Activated CD4-positive, CD25-positive, alpha-beta regulatory T cell treated with anti-CD3 and anti-CD28 coated beads, Interleukin-2, amount 50 U/mL, for 72 hours (primary cell): ENCODE measurements at places on chromosomes 6 and 20.

- no peak for DNase-seq
Measured at GRCh38 chr6:154169193-154169847, 130.3 kb downstream of the OPRM1 start.

- DNase-seq, result no peak
Measured at GRCh38 chr6:134295953-134296553, 21.9 kb downstream of the SGK1 start.

DNA sequence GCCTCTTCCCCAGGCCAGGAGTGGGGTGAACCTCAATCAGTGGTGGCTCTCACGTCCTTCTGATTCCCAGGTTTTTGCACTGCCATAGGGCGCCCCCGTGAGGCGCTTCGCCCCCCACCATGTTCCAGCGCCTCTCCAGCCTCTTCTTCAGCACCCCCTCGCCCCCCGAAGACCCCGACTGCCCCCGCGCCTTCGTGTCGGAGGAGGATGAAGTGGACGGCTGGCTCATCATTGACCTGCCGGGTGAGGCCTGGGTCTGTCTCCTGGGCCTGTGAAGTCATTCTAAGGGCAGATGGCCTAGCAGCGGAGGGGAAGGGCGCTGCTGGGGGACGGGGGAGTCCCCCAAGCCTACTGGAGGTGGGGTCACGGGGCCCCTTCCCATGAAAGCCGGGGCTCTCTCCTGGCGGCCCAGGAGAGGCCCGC, 4.5 kb downstream of the TP53INP2 start:
- peak; percentile 65 for DNase-seq

- no peak for DNase-seq
Measured at GRCh38 chr20:39010496-39010895, 48.4 kb downstream of the DHX35 start.

GRCh38 chr20:33874129-33874528, 63.0 kb downstream of the CHMP4B start:
- DNase-seq, result no peak

- no peak for DNase-seq
Measured at GRCh38 chr6:160457823-160458222, 109.6 kb downstream of the SLC22A3 start.

DNA sequence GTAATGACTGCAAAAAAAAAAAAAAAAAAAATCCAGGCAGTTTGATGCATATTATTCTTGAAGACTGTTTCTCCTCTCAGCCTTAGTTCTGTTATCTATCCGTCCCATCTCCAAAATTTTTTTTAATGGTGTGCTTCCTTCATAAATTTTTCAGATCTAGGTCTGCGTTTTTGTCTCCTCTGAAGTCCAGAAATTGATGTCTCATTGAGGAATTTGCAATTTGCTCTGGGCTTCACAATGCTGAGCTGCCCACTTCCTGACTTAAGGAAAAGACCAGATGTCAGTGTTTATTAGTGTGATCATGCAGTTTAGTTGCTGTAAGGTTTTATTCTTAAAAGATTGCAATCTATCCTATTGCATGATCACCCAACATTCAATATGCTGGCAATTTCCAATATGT, 297.6 kb downstream of the ZNF217 start:
- DNase-seq, result no peak

DNA sequence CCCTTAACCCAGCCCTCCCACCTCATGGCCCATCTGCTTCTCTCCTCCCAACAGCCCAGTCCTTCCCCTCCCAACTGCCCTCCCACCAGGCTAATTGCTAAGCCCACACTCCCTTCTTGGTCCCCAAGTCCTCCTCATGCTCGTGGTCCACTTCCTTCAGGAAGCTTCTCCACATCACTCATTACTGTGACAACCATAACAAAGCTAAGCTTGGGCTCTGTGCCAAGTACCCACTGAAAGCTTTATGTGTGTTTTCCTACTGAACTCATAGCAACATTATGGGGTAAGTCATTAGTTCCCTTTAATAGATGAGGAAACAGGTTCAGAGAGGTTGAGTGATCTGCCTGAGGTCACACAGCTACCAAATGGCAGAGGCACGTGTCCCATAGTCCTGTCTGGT, 16.2 kb downstream of the FRS3 start:
- no peak for DNase-seq

DNA sequence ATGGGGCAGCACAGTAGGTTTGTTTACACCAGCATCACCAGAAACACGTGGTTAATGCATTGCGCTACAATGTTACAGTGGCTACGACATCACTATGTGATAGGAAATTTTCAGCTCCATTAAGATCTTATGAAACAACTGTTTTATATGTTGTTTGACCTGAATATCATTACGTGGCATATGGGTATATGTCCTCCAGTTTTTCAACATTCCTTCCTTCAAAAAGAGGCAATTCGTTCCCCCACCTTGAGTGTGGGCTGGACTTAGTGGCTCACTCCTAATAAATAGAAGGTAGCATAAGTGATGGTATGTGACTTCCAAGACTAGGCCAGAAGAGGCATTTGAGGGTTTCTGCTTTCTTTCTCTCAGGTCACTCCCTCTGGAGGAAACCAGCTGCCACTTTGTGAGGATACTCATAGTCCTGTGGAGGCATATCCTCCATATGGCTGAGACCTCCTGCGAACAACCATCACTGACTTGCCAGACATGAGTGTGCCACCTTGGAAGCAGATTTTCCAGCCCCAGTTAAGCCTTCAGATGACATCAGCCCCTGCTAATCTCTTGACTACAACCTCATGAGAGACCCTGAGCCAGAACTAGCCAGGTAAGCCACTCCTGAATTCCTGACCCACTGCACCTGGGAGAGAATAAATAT, 2.3 kb upstream of the TRAM2 start:
- no peak for DNase-seq

DNA sequence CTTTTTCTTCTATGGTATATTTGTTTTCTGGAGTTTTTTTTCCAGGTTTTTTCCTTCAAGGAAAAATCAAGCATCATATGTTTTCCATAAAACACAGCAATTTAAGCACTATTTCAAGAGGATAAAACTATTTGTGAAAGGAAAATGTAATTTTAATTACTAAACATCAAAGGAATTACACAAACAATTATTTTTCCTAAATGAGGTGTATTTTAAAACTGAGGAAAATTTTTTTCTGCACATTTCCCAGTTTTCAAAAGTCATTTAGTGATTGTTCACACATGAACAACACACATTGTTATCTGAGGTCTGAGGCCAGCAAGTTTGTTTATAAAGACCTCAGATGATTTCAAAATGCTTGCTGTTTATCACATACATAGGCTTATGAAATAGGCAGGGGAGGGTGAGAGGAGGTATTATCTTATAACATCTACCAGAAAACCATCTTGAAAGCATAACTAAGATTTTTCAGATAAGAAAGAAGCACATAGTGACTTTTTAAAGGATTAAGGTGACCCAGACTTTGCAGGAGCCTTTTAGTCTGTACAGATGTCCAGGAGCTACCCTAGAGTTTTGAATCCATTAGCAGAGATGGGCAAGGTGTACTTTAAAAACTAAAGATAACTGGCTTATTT, 381.6 kb downstream of the GJA1 start:
- no peak for DNase-seq

GRCh38 chr6:130426066-130426721, 60.4 kb downstream of the TMEM200A start:
- DNase-seq, result no peak

DNA sequence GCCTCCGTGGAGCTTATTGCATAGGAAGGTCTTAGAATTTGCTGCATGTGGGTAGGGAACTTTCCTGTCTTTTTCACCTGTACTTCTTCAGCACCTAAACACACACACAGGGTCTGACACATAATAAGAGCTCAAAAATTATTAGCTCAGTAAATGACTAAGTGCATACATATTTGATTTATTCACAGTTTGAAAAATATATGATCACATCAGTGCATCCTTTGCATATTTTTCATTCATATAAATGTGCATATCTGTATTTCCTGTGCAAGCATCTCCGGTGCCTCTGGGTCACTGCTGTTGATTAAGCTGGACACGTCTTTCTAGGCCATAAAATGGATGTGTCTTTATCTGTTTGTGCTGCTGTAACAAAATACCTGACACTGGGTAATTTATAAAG, 234.7 kb downstream of the UST start:
- DNase-seq, result no peak

- DNase-seq, result no peak
Measured at GRCh38 chr6:144149558-144149893, 791 bp upstream of the STX11 start.

- no peak for DNase-seq
Measured at GRCh38 chr6:22907085-22907484, 337.7 kb downstream of the HDGFL1 start.

DNA sequence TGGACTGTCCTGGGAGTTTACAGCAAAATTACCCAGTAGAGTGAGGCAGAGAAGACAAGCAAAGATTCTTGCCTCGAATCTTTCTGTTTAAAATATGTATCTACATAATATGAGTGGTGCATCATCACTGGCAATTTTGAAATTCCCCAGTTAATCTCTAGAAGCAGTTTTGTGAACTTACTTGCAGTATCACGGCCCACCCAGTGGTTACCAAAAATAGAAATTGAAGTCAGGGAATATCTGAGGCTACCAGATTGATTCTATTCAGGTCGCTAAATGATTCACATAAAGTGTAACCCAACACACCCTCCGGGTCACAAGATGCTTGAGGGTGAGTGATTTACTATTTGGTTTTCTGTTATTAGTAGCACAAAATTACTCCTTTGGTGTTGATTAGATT, 111.9 kb downstream of the PPP1R14C start:
- no peak for DNase-seq

GRCh38 chr6:21228411-21228810, 365.1 kb upstream of the SOX4 start:
- DNase-seq, result no peak

DNA sequence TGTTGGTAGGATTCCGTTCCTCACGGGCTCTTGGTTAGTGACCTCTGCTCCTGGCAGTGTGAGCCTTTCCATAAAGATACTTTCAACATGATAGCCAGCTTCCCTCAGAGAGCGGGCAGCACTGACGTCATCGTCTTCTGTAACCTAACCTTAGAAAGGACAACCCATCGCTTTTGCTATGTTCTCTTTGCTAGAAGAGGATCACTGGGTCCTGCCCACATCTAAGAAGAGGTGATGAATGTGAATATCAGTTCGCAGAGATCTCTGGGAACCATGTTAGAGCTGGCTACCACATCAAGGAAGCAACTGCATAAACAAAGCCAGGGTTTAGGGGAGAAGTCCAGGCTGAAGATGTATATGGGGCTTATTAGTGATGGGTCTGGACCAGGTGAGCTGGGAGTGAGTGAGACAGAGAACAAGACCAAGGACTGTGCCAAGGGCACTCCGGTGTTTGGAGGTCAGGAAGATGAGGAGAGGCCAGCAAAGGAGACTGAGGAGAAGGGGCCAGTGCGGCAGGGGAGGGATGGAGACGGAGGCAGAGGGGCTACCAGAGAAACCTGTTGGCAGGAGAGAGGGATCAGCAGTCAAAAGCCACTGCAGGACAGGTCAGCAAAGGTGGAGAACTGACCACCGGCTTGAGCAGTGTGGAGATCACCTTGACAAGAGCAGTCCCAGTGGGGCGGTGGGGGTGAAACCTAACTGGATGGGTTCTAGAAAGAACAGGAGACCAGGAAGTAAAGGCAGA, 39.7 kb downstream of the PIM1 start:
- DNase-seq, result no peak

DNA sequence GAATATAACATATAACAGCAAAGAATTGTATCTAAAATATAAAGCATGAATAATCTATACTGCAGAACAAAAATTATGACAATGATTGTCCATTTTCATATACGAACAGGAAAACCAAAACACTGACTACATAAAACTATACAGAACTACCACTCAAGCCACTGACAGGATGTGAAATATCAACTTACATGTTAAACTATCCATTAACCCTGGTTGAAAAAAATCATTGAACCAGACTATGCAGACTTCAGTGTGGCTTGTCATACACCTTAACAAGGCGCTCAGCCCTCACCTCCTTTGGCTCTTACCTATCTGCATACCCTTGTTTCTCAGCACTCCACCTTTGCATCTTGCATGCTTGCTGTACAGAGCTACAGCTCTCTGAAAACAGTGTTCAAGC, 34.9 kb downstream of the ASCC3 start:
- DNase-seq, result no peak

DNA sequence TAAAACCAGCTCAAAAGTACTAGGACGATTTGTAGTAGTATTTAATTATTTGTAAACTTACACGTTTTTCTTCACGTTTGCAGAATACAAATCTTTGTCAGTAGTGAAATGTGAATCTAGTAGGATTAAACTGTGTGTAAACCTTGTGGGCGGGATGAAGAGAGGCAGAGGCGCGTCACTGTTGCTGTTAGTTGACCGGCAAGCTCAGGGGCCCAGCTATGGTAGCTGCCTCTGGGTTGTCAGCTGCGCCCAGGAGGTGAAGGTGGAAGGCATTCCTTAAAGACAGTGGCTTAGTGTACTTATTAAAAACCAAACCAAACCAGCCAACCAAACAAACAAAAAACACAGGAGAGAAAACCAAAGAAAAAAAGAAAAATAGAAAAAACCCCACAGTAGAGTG, 69.6 kb downstream of the IGF2R start:
- no peak for DNase-seq

GRCh38 chr20:24491041-24491756, 21.8 kb downstream of the SYNDIG1 start:
- DNase-seq, result no peak

DNA sequence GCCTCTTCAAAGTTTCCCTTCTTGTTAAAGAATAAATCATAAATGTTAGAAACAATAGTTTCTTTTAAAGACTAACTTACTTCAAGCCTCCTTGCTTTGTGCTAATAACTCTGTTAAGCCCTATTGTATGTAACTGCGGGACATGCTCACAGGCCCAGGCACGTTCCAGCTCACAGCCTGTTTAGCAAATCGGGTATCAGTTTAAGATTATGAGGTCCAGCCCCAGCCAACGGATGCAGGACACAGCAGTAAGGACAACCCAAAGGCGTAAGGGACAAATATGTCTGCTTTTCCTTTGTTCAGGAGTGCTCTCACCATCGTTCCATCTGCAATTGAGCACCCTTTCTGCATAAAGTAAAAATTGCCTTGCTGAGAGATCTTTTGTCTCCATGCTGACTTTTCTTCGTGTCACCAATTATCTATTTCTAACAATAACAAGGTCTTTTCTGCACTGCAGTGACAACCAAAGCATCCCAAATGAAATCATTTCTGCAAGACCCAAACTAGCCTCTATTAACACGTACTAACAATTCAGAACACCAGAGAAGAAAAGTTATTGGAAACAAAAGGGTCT, 1.4 kb downstream of the C6orf52 start:
- DNase-seq, result no peak

- DNase-seq, result no peak
Measured at GRCh38 chr6:15823838-15824414, 161.1 kb upstream of the DTNBP1 start.

GRCh38 chr6:47043286-47043685, 1.2 kb upstream of the ADGRF1 start:
- no peak for DNase-seq

- DNase-seq, result peak; percentile 23
Measured at GRCh38 chr20:24766826-24767622, 182.0 kb upstream of the CST7 start.
